ENCODE measurements at places on chromosomes 13 and 19.

GRCh38 chr19:39200803-39201115, 3.3 kb downstream of the SYCN start:
- DNase-seq = peak; percentile 10

DNA sequence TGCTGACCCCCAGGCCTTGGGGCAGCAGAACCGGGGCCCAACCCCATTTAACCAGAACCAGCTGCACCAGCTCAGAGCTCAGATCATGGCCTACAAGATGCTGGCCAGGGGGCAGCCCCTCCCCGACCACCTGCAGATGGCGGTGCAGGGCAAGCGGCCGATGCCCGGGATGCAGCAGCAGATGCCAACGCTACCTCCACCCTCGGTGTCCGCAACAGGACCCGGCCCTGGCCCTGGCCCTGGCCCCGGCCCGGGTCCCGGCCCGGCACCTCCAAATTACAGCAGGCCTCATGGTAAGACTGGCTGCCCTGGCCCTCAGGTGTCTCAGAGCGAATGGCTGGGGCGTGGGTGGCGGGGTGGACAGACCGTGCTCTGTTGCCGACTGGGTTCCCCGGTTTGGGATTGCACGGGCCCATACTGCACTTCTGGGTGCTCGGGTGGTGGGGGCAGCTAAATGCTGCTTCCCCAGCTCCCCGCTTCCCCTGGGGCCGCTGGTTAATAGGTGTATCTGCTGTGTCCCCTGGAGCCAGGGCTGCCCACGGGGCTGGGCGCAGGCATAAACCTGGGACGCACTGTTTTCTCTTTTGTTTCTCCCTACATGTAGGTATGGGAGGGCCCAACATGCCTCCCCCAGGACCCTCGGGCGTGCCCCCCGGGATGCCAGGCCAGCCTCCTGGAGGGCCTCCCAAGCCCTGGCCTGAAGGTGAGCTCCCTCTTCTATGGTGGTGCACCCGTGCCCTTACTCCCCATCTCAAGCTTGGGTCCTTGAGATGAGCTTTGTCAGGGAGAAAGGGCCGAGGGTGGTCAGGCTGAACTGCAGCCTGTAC, 25.7 kb downstream of the SMARCA4 start:
- DNase-seq = no peak

GRCh38 chr19:1047696-1048147, 7.8 kb downstream of the ABCA7 start:
- DNase-seq = no peak

GRCh38 chr13:39811051-39811450, 155.6 kb downstream of the COG6 start:
- DNase-seq = no peak
